ENCODE measurements at places on chromosomes 13 and 19.
A peak's percentile ranks its signal among the peaks of the same experiment; 100 is the strongest.

- no peak for DNase-seq
Observed at GRCh38 chr13:27038323-27038722, 133.3 kb downstream of the USP12 start.

DNA sequence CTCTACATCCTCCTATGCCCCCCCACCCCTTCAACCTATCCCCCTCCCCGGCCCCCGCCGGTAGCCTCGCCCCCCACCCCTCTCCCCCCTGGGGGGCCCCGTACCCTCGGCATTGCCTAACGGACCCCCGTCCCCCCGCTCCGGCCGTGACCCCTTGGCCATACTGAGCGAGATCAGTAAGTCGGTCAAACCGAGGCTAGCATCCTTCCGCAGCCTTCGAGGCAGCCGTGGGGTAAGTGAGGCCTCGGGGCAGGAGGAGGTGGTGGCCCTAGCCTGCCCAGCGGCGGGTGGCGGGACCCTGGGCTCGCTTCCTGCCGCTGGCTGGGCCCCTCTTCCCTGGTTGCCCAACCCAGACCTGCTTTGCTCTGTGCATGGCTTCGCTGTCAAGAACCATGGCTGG is 6.5 kb downstream of the TRIP10 start:
- no peak for DNase-seq

DNA sequence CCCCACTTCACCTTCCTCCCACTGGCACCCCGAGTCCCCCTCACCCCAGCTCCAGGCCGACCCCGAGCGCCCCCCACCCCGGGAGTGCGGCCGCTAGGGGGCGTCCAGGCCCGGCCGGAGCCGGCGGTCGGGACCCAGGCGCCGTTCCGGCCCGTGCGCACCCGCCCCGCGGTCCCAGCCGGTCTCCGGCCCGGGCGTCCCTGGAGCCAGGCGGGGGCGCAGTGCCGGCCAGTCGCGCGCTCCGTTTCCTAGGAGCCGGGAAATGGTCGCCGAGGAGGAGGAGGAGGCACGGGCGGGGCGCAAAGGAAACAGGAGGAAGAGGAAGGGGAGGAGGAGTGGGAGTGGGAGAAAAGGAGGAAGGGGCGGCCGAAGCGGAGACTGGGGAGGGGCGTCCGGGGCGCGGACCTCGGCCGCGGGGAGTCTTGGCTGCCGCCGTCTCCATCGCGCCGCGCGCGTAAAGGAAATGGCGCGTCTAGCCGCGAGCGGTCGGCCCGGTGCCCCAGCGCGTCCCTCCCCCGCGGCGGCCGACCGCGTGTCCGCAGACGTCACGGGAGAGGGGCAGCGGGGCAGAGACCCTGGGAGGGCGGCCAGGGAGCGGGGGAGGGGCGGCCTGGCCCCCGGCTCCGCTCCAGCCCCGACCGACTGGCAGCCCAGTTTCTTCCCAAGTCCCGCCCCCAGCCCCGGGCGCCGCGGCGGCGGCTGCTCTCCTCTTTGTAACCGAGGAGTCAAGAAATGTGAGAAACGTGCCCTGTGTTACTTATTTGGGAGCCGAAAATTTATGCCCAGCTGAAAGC is 1.1 kb upstream of the KCTD15 start:
- peak; percentile 68 for DNase-seq

DNA sequence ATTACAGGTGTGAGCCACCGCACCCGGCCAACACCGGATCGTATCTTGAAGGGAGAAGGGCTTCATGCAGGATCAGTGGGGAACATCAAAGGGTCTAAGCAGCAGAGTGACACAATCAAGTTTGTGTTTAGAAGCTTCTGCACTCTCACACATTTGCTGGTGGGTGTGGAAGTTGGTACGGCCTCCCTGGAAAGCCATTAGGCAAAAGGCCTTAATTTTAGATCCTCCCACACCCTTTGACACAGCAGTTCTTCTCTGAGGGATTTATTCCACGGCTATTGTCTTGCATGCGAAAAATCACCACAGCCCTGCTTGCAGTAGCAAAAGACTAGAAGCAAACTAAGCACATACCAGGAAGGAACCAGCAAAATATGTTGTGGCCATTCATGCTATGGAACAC is 18.3 kb upstream of the SLC1A5 start:
- no peak for DNase-seq

GRCh38 chr13:53126841-53127245 is 98.2 kb downstream of the OLFM4 start:
- no peak for DNase-seq

- no peak for DNase-seq
Observed at GRCh38 chr13:28978574-28978973, 158.4 kb downstream of the MTUS2 start.

DNA sequence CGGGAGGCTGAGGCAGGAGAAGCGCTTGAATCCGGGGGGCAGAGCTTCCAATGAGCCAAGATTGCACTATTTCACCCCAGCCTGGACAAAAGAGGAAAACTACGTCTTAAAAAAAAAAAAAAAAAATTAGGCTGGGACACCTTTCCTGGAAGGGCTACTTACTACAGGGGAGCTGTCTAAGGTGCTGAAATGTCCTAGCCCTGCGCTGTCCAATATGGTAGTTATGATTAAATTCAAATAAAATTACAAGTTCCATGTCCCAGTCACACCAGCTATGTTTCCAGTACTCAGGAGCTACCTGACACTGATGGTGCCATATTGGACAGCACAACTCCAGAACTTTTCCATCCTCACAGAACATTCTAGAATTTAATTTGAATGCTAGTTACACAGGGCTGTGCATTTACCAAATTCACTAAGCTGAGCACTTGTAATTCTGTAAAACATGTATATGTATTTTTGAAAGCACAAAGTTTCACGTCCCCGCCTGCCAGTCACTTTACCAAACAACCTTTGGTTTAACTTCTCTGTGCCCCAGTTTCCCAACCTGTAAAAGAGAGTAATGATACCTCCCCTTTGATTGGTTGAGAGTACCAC is 9.2 kb upstream of the ZSCAN22 start:
- no peak for DNase-seq

- DNase-seq: no peak
Observed at GRCh38 chr13:109517517-109517916, 268.9 kb downstream of the IRS2 start.

DNA sequence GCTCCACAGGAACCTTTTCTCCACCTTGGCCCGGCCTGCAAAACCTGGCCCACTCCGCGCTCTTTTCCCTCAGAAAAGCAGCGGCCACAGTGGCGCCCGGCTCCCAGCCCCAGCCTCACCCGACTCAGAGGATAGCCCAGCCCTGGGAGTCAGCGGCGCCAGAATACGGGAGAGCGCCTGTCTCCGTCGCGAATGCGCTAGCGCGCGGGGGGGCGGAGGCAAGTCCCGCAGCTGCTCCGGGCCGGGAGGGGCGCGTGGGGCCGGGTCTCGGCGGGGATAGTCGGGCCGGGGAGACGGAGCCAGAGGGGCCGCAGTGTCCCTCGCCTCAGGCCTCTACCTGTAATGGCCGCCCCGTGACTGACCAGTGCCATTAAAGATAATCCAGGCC is at the start of gene ZFP30:
ZFP30 (minus strand) TSS at position 165 of the 388 bp plus-strand sequence. CDS start 7,643 bp downstream, outside the sequence.
- peak; percentile 82 for DNase-seq

DNA sequence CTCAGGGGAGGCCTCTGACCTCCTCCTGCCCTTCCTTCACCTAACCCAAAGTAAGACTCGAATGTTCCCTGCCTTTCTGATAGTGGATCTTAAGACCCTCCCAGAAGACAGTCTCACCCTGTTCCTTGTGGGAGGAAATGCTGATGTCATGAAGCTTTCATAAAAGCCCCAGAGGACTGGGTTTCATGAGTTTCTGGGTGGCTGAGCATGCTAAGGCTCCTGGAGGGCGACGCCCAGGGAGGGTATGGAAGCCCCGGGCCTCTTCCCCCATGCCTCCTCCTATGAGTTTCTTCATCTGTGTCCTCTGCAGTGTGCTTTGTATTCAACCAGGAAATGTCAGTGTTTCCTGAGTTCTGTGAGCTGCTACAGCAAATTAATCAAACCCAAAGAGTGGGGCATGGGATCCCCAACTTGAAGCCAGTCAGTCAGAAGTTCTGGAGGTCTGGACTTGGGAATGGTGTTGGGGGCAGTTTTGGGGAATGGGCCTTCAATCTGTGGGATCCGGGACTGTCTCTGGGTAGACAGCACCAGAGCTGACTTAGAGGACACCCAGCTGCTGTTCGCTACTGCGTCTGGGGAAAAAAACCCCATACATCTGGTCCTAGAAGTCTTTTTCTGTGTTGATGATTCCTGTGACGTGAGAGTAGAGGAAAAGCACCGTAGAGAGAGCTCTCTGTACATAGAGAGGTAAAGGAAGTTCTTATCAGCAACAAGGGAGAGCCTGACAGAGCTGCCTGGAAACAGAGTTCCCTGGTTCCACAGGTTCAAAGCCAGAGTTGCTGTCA is 2.0 kb upstream of the LILRB2 start:
- no peak for DNase-seq

DNA sequence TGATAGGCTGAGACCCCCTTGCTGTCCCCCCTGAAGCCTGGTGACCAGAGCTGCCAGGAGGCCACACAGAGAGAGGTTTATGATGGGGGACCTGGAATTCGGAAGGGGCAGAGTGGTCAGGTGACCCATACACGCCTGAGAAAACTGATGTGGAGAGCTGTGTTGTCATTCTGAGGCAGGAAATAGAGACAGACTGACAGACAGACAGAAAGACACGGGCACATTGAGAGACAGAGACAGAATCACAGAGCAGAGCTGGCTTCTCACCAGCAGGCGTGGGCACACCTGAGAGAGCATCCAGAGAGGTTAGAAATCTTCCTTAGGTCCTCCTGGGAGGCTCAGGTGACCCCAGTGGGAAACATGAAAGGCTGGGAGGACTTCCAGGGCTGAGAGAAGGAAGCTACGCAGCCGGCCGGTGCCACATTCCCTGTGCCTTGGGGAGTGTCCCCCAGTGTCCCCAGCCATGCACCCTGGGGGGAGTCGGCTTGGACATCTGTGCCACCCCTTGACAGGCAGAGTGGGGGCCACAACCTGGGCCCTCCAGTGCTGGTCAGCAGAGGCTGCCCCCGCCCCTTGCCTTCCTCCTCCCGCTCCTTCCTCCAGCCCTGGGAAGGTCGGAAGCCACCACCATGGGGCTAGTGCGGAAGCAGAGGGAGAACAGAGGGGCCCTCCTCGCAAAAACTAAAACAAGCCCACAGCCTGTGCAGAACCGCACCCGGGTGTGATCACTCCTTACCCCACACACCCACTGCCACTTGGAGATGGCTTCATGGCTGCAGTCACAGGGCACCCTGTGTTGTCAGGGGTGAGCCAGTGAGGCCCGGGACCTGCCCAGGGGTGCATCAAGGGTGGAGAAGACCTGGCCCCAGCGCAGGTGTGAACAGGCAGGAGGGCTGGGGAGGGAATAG is 2.2 kb downstream of the FFAR1 start:
- peak; percentile 13 for DNase-seq

- peak; percentile 44 for DNase-seq
Observed at GRCh38 chr19:41427647-41428480, 690 bp upstream of the B3GNT8 start.

GRCh38 chr13:111123221-111123620 is 8.1 kb downstream of the ARHGEF7 start:
- DNase-seq: no peak

GRCh38 chr19:5586300-5587070 is 18.7 kb upstream of the TINCR start:
- no peak for DNase-seq

DNA sequence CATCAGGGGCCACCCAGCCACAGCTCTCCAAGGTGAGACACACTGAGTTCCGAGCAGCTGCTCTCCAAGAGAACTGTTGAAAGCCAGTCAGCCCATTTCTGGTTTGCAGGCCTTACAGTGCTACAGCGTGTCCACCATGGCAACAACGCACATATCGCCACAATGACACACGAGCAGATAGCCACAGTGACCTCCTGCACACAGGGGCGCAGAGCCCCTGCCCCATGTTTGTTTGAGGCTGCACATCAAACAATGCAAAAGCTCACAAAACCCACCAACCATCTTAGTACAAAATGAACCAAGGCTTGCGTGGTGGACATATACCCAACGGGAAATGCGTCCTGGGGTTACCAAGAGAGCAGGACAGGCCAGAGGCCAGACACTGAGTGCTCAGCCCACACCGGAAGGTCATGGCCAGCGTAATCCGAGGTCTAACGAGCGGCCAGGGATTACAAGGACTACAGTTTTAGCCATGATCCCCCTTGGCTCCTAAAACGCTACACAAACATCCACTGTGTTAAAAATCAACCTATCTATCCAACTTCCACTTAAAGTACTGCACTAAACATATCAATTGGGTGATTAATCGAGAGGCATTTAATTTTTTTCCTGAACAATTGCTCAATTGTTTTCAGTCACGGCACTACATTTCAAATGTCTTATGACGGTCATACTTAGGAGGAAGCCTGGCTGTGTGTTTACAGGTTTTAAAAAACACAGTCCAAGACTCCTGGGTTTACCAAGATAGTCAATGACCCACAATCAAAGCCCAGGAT is 56.0 kb downstream of the STK24 start:
- no peak for DNase-seq

GRCh38 chr13:27962128-27962841 is 6.8 kb downstream of the CDX2 start:
- DNase-seq: no peak

DNA sequence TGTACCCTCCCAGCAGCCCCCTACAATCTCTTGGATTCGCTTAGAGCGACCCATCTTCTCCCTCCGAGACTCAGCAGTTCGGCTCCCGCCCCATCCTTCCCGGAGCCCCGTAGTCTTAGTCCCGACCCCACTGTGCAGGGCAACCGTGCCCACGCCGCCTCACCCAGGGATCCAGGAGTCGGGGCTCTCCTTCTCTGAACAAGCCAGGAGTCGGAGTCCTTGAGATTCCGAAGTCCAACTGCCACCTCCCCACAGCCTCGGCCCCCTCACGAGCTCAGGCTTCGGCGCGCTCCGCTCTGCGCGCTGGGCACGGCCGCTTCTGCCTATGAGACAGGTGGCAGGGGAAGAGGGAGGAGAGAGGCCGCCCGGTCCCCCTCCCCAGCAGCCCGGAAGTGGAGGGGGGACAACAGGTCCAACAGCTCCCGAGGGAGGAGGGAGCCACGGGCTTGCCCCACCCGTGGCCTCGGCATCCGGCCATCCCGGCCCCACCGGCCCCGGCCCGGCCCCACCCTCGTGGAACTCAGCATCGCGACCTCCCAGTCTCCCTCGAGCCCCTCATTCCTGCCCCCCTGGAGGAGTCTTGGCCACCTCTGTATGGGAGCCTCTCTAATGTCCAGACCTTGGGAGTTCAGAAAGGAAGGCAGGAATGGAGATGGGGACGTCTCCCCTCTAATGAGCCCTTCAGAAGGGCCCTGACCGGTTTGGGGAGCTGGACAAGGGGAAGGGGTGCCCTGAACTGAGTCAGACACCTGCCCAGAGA is at the start of gene PHLDB3:
PHLDB3 (minus strand) TSS at position 321 of the 760 bp plus-strand sequence. CDS start 628 bp downstream, outside the sequence.
- no peak for DNase-seq

DNA sequence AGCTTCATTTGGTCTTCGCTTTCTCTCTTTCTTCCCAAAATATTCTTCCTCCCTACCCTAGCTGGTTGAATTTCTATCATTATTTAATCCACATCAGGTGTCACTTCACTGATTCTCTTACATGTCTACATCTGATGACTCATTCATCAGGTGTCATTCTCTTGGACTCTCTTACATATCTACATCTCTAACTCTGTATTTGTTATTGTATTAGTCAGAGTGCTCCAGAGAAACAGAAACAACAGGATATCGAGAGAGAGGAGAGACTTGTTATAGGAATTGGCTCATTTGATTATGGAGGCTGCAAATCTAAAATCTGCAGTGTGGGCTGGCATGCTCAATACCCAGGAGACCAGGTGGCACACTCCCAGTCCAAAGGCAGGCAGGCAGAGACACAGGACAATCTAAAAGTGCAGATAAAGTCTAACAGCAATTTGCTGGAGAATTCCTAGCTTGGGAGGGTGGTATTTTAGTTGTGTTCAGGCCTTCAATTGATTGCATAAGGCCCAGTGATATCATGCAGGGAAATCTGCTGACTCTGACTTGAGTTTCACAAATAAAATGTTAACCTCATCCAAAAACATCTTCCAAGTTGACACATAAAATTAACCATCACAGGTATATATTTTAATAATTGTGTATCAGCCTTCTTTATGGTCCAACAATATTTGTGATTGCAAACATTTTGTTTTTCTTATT is 541.4 kb upstream of the SLITRK5 start:
- no peak for DNase-seq
